ENCODE measurements at places on chromosomes 16 and 17.

- no peak for DNase-seq
Measured at GRCh38 chr16:86477642-86478041, 32.7 kb upstream of the FOXF1 start.

DNA sequence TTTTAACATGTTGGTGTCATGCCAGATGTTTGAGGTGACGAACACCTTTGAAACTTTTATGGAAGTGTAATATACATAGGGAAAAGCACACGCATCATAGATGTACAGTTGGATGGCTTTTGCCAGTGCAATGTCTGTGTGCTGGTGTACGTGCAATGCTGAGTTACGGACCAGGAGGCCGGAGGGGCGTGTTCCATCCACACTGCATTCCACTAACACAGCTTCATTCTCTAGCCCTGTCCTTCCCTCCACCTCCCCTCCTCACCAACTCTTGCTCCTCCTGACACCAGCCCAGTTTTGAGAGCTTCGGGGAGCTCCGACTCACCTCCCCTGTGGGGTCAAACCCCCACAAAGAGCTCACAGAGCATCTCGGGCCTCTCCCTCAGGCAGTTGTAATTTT lies 358.8 kb downstream of the C16orf95 start:
- DNase-seq = no peak

GRCh38 chr16:87436225-87437172 lies 44.4 kb downstream of the MAP1LC3B start:
- no peak for DNase-seq

GRCh38 chr17:43671031-43671692 lies 9.4 kb upstream of the MEOX1 start:
- DNase-seq = no peak

GRCh38 chr17:38674014-38674748 lies 576 bp downstream of the EPOP start:
- peak; percentile 18 for DNase-seq

DNA sequence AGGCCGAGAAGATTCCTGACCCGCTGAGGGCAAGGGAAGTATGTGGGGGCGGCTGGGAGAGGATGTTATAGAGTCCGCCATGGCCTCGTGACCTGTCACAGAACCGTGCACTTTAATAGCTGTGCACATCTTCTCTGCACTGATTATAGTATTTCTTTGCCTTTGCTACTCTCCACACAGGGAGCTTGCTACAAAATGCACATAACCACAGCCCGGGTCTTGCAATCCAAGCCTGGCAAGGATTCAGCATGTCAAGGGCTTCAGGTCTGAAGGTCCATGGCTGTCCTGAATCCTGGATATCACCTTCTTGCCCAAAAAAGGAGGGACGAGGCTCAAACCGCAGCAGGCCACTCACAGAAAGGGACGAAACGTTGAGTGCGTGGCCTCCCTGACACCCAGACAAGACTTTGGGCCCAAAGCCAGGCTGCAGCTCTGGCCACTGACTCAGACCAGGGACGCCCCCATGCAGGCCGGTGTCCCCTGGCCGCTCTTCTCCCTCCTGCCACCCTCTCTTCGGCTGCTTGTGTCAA lies 43.7 kb downstream of the USP22 start:
- DNase-seq = no peak

- DNase-seq = no peak
Measured at GRCh38 chr17:81245665-81246342, 6.7 kb downstream of the NDUFAF8 start.

DNA sequence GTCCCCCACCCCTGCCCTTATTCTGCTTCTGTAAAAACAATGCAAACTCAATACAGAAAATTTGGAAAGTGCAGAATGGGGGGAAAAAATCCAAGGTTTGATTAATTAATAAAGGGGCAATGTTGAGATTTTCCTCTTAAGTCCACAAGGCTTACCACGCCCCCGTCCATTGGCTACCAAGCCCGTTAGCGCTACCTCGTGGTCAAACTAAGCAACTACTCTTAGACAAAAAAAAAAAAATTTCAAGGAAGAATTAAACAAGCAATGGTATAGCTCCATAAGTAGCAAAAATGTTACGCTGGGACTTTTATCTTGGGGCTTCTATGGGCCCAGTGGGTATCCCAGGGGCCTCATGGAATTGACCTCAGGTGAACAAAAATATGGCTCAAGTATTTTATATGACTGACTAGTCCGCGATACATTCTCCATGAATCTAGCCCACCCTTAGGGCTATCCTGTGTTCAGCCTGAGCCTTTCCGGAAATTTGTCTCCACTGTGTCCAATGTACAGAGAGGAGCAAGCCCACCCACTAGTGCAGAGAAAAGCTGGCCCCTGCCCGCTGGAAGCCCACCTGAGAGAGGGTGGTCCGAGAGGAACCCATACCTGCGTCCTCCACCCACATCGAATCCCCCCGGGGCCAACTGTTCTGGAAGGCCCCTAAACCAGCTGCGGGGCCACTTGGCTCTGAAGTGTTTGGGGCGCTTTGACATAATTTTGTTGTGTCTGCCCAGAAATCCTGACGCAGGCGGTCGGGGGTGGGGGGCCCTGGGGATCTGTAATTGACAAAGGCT lies 19.1 kb upstream of the TEX2 start:
- DNase-seq = peak; percentile 48

DNA sequence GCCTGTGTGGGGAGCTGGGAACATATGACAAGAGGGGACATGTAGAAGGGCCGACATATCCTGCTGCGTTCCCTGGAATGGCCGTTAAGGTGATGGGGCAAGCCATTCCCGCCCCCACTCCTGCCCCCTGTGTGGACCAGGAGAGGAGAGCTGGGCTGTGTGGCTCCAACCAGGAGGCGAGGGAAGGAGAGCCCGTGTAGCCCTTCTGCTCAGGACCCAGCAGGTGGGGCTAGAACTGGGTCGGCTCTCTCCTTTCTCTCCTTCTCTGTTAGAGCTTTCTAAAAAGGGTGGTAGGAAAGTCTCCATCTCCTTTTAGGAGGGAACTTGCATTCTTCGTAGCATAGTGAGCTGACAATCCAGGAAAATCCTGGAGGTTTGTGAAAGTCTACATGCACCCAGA lies 12.8 kb downstream of the SPHK1 start:
- no peak for DNase-seq

DNA sequence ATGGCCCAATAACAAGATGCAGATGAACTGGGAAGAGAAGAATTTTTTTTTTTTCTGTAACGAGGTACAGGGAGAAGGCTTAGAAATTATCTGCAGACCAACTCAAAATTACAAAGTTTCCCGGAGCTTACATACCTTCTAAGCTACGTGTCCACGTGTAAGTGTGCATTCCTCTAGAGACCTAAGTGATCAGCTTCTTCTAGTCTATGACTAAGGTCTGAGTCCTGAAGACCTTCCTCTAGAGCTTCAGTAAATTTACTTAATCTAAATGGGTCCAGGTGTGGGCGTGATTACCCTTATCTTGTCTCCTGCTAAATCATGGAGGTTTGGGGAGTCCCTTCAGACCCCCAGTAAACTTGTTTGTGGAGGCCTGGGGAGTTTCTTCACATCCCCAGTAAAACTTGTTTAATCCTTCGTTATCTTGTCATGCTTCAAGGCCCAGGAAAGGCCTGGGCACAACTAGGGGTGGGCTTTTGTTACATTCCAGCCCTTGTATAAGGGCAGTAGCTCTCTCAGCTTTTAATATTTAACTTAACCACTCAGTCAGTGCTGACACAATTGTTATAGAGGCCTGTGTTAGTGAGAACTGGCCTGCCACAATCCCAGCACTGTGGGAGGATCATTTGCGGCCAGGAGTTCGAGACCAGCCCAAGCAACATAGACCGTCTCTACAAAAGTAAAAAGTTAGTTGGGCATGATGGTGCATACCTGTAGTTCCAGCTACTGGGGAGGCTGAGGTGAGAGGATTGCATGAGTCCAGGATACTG lies 342.3 kb downstream of the SNX29 start:
- no peak for DNase-seq

GRCh38 chr17:58081646-58082340 lies 1.4 kb upstream of the DYNLL2 start:
- DNase-seq = no peak

DNA sequence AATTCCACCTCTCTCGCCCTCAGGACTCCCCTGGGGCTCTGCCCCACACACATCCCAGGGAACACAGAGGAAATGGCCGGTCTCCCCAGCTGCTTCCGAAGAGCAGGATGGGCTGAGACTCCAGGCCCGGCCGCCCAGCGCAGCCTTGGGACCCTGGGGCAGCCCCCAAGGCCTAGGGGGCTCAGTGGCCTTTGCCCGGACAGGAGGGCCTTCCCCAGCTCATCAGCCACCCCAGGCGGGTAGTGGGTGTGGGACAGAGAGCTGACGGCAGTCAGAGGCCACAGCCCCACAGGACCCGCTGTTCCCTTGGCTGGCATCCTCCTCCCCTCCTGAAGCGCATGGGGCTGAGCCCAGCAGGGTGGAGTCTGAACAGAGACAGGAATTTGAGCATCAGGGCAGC lies 6.2 kb upstream of the CBFA2T3 start:
- DNase-seq = no peak

DNA sequence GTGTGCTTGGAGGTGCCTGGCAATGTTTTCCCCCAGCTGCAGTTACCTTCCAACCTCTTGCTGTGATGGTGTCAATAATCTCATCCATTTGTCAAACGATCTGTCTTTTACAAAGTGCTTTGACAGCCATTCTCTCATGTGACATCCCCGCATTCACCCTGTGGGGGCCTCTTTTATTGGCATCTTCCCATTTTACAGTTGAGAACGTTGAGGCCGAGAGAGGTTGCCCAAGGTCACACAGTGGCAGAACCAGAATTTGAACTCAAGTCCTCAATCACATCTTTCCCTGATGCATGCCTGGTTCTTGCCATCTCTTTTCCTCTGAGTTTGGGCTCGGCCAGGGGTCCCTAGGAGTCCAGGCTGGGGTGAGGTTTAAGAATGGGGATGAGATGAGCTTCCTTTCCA lies 1.5 kb downstream of the TAOK2 start:
- DNase-seq = no peak

- no peak for DNase-seq
Measured at GRCh38 chr16:51418258-51418657, 267.2 kb upstream of the SALL1 start.

- peak; percentile 31 for DNase-seq
Measured at GRCh38 chr16:12573300-12573699, 230.4 kb downstream of the CPPED1 start.

DNA sequence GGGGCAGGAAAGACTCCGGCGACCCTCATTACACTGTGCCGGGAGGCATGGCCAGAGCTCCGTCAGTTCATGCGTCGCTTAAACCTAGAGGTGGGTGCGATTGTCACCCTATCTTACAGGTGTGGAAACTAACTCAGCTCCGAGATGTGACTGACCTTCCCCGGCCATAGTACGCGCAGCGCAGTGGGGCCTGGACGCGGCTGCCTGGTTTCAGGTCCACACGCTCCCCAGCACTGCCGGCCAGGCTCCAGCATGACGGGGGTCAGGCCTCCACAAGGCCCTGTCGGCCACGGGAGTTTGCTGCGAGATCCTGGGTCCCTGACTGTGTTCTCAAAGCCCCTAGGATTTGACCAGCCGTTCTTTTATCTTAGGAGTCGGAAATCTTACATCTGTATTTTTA lies 34.4 kb downstream of the JPH3 start:
- DNase-seq = no peak

GRCh38 chr16:76527244-76527643 lies 250.0 kb downstream of the CNTNAP4 start:
- no peak for DNase-seq

DNA sequence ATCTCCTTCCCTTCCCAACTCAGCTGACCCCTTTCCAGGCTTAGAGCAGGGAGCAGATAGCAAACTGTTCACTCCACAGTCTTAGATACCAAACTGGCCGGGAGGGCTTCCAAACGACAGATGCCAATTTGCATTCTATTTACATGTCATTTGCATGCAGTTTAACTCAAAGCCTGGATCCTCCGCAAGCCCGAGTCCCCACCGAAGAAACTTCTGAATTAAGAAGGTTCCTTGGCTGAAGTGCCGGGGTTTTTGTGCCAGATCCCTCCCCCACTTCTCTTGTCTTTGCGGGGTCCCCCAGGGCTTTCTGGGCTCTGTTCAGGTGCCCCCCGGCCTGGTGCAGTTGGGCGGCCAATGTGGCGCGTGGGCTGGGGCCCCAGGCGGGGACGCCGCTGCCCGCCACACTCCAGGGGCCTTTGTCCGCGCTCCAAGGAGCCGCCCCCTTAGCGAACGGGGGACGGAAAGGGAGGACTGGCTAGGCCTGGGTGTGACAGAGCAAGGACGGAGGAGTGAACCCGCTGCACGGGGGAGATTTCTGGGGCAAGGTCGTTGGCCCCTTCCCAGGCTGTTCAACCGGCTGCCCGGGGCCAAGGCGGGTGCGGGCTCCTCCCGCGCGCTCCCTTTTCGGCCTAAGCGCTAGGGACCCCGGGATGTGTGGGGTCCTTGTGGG lies 1.2 kb downstream of the GPRC5B start:
- no peak for DNase-seq

DNA sequence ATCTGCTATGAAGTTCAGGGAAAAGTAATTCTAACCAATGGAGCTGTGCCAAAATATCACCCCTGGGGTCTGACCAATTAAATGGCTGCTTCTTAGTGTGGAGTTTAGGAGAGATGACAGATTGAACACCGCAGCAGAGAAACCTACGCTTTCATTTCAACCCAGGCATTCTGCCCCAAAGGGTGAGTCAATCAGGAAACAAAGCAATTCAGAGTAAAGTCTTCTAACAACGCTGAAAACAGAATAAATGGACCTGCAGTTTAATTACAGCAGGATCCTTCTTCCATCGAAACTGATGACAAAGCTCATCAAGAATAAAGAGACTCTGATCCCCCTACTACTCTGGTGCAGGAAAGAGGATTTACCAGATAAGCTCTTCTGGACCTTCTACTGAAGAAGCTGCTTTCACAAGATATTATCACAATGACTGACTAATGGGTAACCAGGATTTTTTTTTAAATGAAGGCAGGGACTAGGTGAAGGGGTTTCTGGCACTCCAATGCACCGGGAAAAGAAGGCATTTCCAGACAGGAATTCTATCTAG lies 16.7 kb downstream of the RFFL start:
- peak; percentile 77 for DNase-seq

GRCh38 chr16:13866073-13866472 lies 53.9 kb upstream of the ERCC4 start:
- DNase-seq = peak; percentile 8

DNA sequence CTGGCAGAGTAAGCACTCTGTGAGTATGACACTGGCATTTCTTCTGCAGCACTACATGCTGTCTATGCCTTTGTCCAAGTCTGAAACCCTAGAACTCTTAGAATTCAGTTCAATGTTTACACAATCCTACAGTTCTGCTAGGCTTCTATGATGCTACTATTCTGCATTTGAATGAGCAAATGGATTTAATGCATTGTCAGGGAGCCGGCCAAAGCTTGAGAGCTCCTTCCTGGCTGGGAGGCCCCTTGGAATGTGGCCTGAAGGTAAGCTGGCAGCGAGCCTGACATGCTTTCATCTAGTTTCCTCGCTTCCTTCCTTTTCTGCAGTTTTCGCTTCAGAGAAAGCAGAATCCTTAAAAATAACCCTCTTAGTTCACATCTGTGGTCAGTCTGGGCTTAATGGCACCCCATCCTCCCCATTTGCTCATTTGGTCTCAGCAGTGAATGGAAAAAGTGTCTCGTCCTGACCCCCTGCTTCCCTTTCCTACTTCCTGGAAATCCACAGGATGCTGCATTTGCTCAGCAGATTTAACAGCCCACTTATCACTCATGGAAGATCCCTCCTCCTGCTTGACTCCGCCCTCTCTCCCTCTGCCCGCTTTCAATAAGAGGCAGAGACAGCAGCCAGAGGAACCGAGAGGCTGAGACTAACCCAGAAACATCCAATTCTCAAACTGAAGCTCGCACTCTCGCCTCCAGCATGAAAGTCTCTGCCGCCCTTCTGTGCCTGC lies at the start of gene CCL2:
TSS of gene CCL2 (plus strand) at position 635 of the 730 bp plus-strand sequence. CDS start at position 700, 65 bp downstream.
- no peak for DNase-seq
